Activated T-helper 1 cell treated with Interleukin-2 at 50 U/mL for 16 hours (primary cell): ENCODE measurements at places on chromosomes 6 and 20.

DNA sequence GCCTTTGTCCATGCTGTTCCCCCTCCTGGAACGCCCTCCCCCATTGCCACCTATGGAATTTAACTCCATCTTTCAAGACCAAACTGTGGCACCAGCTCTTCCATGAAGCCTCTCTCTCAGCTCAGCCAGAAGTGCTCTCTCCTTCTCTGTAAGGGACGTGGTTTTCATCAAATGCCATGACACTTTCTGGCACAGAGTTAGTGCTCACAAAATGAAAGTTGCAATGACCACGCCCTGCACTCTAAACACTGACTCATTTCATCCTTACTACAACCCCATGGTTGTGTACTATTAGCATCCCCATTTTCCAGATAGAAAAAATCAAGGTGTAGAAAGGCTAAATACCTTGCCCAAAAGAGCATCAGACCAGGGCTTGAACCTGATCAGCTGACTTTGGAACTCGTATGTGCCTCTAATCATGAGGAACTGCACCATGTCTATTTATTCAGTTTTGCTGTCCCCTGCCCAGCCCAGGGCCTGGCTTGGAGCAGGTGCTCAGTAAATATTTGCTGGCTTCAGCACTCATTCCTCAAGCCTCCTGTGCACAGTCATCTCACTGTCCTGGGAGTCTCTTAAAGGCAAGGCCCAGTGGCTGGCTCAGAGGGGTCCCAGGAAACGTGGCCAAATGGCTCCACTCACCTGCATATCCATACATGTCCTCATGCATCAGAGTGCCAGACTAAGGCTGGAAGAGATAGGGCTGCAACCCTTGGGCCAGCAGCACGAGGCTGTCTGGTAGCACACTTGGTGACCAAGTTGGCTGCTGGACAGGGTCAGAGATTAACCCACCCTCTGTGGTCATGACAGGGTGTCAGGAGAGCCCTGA lies 77.9 kb downstream of the MRPL14 start:
- no peak for DNase-seq

DNA sequence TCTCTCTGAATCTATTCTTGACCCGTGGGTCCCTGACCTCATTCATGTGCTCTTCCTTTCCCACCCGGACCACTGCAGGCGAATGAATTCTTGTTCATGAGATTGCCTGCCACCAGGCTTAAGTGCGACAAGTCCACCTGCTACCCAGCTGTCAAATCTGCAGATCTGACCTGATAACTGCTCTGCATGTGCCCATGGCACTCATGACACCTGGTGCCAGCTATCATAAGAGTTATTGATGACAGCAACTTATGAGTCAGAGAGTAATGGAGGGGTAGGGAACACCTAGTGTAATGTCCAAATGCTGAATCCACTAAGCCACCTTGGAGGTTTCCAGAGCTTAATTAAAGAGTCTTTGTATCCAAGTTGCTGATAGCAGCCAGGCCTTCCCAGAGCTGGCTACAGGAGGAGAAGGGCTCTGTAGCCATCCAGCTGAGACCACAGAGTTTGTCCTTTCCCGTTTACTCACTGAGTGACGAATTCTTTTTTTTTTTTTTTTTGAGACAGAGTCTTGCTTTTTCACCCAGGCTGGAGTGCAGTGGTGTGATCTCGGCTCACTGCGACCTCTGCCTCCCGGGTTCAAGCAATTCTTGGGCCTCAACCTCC lies 17.4 kb downstream of the SHLD1 start:
- no peak for DNase-seq

GRCh38 chr20:54043076-54043967 lies 27.1 kb downstream of the BCAS1 start:
- DNase-seq: no peak

DNA sequence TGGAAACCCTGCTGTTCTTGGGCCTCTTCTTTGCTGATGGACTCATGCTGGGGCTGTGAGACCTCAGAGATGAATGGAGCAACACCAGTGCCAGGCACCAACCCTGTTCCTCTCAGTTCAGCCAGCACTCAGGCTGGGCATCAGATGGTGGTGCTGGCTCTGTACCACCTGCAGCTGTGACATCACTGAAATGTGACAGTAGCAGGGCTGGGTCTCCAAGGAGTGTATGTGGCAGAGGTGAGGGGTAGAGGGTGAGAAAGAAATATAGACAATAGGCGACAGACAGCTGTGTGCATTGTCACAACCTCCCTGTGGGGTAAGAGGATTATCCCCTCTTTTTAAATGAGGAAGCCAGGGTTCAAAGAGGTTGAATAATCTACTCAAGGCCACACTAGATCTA lies at the start of gene TP53TG5:
TSS of gene TP53TG5 (minus strand) at position 135 of the 400 bp plus-strand sequence. CDS start at position 46, 89 bp downstream.
- no peak for DNase-seq

- DNase-seq: no peak
These were observed 447.9 kb upstream of the FKBP1C start for GRCh38 chr6:62763125-62763912.

GRCh38 chr20:59850018-59850641 lies 83.3 kb downstream of the SYCP2 start:
- no peak for DNase-seq

DNA sequence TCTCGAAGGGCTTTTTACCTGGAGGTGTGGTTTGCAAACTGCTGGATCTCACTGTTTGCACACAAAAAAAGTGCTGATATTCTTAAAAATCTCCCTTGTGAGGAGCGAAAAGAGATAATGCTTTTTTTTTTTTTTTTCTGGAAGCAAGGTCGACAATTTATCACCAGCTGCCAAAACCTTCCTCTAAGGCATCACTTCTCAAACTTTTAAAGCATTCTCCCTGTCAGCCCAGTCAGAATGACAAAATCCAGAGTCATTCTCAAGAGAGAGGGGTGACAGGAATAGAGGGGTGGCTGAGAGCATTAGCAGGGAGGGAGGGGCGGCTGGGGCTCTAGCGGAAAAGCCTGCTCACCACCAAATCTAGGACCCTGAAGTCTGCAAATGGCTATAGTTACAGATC lies 137.2 kb upstream of the ARMC2 start:
- DNase-seq: no peak

GRCh38 chr20:37902504-37903313 lies at the start of gene VSTM2L:
Gene VSTM2L (plus strand): TSS chr20:37903127. CDS start chr20:37903351, 224 bp downstream.
- DNase-seq: no peak

GRCh38 chr6:154390034-154390433 lies 33.4 kb upstream of the IPCEF1 start:
- DNase-seq: no peak

DNA sequence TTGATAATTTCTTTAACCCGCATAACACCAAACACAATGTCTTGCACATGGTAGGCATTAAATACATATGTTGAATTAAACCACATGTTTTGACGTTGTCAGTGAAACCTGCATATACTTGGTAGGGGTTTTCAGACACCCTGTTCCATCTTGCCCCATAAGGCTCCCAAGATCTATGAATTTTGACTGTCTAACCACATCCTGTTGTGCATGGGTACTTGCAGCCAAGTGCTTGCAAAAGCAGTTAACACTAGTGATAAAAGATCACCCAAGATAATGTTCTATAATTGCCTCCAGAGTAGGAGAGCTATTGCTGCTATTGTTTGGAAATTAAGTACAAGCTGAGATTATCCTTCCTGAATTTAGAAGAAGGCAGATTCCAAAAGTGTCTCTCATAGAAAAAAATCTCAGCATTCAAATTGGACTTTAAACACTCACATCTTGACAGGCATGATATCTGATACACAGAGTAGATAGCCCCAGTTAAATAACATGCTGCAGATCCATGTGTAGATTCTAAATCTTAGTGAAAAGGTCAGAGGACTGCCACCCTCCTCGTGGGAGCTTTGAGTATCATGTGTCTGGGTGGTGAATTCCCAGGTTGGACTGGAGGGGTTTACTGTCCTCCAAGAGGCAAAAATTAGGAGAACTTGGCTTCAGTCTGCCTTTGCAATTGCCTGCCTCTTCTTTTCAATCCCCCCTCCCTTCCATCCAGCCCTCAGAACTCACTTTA lies 25.8 kb upstream of the CCN6 start:
- DNase-seq: peak; percentile 22

DNA sequence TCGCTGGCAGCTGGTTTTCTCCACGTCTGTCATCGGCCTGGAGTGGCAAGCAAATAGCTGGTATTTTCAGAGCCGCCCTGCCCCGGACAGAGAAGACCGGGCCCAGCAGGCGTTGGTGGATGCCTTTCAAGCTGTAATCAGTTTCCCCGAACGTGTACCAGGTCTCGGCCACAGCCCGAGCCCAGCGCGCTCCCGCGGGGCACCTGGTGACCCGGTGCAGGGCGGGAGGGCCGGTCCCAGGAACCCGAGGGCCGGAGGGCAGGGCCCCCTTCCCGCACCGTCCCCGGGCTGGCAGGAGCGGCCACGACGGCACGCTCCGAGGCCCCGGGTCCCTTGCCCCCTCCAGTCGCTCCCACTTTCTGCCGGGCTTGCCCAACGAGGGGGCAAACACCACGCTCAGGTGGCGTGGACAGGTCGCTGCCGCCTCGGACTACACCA lies 348 bp upstream of the PYGB start:
- no peak for DNase-seq

GRCh38 chr6:147023148-147023547 lies 181.1 kb upstream of the STXBP5 start:
- DNase-seq: no peak

GRCh38 chr6:161088676-161089328 lies 97.2 kb downstream of the MAP3K4 start:
- DNase-seq: no peak

DNA sequence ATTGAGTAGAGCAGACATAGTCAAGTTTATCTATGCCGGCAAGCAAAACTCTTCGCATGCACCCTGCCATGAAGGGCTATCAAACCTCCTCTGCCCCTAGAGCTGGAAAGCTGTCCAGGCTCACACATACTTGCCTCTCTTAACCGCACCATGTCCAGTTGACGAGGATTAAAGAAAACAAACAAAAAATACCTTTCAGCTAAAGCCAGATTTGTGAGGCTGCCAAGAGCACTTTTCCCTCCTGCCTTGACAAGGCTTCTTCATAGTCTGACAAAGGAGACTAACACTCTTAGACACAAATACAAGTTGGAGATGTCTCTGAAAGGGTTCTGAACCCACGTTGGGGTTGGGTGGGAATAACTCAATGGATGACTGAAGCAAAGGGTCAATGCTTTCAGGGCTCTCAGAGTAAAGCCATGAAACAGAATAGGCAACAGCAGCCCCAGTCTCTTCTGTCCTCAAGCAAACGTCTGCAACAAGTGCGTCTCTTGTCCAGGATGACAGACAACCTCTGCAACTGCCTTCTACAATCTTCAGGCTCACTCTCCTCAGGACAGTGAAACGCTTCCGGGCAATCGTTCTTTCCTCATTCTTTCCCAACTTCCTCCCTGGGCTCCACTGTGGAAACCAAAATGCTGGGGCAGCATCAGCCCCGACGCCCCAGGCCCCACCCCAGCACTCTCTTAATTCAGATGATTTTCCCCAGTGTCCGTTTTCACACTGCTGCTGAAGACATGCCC lies 57.8 kb downstream of the AGPAT4 start:
- DNase-seq: no peak

DNA sequence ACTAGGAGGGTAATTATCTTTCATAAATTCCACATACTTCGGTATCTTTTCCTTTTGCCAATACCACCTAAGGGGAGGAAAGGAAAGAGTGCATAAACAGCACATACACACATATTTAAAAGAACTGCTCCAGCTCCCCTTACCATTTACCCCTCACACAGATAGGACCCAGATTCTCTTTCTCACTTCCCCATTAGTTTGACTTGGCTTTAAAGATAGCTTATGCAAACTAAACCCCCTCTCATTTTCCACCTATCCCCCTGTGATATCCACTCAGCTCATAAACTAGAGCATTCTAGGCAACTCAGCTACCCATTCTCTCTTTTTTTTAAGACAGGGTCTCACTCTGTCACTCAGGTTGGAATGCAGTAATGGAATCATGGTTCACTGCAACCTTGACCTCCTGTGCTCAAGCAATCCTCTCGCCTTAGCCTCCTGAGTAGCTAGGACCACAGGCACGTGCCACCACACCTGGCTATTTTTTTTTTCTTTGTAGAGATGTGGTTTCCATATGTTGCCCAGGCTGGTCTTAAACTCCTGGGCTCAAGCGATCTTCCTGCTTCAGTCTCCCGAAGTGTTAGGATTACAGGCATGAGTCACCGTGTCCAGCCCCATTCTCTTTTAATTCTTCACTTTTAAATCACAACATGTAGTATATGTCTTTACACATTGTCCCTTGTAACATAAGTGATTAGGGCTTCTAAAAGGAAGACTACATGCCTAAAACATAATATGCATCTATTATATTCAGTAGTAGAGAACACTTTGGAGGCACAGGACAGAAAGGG lies 4.0 kb downstream of the FUCA2 start:
- DNase-seq: no peak

- no peak for DNase-seq
These were observed 1289.3 kb downstream of the HACE1 start for GRCh38 chr6:103570431-103570830.

DNA sequence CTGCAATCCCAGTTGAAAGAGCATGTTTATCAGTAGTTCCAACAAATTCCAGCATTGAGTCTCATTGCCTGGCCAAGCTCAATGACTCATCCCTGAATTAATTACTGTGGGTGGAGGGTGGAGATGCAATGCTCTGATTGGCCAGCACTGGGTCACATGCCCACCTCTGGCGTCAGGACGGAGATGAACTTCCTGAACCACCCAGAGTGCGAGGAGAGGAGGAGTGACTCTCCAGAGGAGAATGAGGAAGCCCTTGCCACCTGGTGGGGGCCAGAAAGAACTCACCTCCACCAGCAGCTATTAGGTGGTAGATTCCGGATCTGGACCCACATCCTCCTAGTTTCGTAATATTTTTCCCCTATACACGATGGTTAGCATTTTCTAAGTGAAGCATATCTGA lies 283.9 kb downstream of the TBC1D7 start:
- no peak for DNase-seq

- DNase-seq: peak; percentile 41
These were observed 19.0 kb downstream of the PXDC1 start for GRCh38 chr6:3732345-3733141.

DNA sequence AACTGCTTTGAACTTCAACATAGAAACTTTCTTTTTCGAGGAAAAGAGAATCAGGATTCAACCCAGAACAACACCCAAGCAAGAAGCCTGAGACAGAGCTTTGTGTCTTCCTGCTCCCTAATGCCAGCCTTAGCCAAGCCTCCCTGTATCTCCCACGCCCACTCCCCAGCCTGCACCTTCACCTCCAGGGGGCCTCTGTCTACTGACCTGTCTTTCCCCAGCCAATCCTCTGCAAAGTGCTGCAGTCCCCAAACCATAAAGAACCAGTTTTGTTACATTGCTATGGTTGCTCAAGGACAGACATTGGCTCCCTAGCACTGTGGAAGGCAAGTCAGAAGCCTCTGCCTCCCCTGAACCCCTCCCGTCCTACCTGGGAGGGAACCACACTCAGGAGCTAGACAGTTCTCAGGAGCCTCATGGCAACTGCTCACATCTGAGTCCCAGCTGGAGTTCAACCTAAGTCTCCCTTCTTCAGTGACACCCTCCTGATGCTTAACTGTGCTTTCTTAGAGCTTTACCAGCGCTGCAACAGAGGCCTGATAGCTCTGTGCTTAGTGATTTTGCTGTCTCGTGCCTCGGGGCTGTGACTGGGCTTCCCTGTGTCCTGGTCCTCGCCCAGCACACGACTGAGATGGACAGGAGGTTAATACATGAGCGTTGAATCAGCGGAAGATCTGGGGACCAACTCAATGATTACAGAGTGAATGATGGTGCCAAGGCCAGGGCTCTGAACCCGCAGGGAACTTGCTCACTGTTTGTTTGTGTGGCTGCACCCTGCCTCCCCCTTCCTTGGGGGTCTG lies 101.5 kb upstream of the DUSP22 start:
- no peak for DNase-seq

GRCh38 chr6:167272151-167272550 lies 19.0 kb upstream of the UNC93A start:
- no peak for DNase-seq
